GM20000 (cell line): ENCODE measurements at places on chromosomes 16 and 17.
A peak's percentile ranks its signal among the peaks of the same experiment; 100 is the strongest.

DNA sequence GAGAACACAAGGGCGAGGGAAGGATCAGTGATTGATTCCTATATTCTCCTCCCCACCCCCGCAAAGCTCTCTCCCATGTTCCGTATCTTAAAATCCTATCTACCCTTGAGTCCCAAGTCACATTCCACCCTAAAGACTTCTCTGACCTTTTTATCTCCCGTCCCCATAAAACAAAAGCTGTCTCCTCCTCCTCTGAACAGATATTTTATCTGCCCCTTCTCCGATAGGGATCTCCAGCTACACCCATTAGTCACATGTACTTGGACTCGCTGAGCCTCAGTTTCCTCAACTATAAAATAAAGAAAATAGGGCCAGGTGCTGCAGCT, 12.8 kb downstream of the GGA2 start:
- no peak for DNase-seq

GRCh38 chr17:40022497-40022896, 7.3 kb downstream of the CSF3 start:
- no peak for DNase-seq

DNA sequence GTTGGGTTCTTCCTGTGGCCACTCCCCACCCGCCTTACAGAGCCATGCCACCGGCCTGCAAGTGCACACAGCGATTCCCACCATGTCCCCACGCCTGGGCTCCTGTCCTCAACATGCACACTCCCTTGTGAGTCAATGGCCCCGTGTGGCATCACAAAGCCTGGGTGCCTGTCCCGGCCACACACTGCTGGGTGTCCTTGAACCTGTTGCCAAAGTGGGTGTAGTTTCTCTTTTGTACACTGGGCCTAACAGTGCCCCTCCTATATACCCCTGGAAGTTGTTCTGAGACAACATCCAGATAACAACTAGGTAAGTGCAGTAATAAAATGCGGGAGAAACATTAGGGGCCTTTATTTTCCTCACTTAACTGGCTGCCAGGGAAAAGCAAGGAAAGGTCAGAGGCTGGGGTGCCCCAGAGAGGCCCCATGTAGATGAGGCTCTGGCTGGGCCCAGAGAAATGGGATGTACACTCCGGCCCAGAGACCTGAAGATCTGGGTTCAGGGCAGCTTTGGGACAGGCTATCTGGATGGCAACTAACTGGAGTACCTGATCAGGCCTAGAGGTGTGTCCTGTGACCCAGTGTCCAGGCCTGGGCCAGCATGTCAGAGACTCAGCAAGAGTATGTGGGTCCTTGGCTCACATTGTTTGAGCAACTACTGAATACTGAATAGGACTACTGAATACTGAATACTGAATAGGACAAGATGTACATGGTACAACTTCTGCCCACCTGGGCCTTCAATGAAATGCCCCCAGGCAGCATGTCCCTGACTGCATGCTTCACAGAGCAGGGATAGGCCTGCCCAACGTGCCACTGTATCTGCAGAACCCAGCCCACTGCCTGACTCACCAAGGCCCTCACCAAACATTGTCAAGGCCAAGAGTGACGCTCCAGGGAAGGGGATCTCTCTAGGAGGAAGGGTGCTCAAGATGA, 8.3 kb downstream of the ABCC3 start:
- no peak for DNase-seq

- no peak for DNase-seq
These were observed 18.3 kb upstream of the TNFRSF13B start for GRCh38 chr17:16989953-16990860.

- no peak for DNase-seq
These were observed 245 bp upstream of the RNF227 start for GRCh38 chr17:7916385-7916682.

- no peak for DNase-seq
These were observed 120.2 kb downstream of the METRNL start for GRCh38 chr17:83199500-83200201.

- no peak for DNase-seq
These were observed 19.5 kb downstream of the SOCS3 start for GRCh38 chr17:78340183-78340955.

- no peak for DNase-seq
These were observed 1.9 kb downstream of the SEC14L1 start for GRCh38 chr17:77142689-77143088.

DNA sequence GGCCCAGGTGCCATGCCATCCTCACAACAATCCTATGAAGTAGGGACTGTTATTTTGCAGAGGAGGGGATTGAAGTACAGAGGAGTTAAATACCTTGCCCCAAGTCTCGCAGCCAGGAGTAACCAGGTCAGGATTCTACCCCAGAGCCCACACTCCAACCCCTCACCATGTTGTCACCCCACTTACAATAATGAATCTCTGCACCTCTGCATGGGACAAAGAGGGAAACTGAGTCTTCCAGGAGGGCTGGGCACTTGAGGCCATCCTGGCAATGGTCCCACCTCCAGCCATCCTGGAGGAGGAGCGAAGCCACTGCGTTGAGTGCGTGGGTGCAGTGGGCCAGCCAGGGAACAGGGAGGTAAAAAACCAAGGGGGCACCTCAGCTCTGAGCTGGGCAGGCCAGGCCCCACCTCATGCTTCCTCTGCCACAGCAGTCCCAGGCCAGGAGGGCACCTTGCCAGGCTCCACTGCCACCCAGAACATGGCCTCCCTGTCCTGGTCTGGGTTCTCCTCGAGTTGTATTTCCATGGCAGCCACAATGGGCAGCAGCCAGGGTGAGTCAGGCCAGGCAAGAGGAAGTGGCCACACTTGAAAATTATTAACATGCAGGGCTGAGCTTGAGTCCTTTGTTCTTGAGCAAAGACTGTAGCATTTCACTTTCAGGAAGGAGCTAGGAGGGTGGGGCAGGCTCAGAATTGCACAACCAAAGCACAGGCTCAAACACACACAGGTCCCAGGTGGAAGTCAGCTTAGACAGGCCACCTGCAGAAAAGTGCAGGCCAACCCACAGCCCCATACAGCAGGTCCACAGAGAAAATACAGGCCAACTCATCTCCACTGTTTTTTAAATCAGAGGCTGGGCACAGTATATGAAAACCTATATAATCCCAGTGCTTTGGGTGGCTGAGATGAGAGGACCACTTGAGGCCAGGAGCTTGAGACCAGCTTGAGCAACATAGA, 52.1 kb downstream of the CUEDC1 start:
- DNase-seq = peak; percentile 82

GRCh38 chr16:56370875-56371659, 54.3 kb downstream of the AMFR start:
- no peak for DNase-seq

DNA sequence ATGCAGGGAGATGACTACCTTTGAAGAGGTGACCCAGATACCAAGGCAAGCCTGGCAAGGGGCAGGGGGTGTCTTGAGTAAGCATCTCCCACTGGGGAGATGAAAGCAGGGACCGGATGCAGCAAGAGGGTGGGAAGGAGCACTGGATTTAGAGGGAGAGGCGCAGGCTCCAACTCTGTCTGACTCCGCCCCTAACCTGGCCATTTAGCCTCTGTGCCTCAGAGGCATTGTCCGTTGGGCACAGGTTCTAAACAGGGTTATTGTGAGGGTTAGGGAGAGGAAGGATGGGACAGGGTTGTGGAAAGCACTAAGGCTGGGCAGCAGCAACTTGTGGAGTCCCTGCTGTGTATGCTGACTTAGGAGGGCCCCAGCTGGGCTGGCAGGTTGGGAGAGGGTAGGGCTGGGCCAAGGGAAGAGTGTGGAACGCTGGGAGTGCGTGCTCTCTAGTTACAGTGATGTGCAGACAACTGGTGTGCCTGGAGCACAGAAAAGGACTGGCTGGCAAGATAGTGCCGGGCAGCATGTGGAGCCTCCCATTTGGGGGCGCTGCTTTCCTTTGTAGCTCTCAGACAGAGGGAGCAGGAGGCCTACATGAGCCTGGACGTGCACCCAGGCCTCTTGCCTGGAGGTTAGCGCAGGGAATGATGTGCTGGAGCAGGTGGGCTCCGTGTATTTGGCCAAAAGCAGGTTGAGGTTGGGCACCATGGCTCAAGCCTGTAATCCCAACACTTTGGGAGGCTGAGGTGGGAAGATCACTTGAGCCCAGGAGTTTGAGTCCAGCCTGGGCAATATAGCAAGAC, 26.2 kb downstream of the TBX2 start:
- DNase-seq = peak; percentile 10

DNA sequence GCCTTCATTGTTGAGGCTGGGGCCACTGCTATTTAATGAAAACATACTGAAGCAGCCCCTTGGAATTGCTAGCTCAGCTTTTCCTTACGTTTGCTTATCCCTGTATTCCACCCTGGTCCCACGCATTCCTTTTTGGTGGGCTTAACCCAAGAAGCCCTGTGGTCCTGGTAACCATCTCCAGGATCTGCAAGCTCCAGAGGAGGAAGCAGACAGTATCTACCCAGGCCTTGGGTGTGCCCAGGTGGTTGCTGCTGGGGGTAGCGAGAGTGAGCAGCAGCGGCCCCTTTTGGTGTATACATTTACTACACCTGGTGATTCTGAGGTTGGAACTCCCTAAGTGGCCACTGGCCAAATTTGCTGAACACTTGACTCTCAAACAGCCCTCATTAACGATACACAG, 97.7 kb downstream of the CBLN1 start:
- DNase-seq = no peak

DNA sequence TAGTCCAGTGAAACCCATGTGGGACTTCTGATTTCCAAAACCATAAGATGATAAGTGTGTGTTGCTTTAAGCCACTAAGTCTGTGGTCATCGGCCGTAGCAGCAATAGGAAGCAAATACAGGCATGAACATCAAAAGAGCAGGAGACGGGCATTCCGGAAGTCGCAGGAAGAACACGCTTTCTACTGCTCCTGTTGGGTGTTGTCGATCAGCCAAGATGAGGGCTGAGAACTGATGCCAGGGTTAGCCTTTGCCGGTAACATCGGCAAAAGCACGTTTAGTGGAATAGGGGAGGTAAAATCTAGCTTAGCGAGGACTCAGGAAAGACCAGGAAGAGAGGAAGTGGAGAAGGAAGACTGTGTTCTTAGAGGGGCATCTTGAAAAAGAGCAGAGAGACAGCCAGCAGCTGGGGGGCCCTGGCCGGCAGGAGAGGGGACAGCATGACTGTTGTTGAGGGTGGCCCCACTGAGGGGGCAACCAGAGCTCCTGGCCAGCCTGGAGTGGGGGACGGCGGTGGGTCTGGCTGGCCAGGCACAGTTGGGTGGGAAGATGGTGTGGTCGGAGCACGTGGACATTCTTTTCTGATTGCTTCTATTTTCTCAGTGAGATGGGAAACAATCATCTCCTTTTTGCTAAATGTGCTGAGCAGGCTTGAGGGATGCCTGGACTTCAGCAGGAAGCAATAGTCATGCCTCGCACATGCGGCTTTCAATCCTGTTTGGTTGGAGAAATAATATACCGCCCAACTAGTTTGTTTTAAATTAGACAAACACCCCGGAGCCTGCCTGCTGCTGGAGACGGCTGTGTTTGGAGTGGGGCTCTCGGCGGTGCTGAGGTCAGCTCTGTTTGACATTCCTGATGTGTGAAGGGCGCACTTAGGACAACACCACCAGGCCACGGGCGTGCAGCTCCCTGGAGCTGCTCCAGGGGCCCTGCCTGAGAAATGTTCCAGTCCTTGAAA, 109.9 kb downstream of the METRNL start:
- DNase-seq = no peak

GRCh38 chr17:73991260-73991659, 212.2 kb upstream of the RPL38 start:
- DNase-seq = no peak

DNA sequence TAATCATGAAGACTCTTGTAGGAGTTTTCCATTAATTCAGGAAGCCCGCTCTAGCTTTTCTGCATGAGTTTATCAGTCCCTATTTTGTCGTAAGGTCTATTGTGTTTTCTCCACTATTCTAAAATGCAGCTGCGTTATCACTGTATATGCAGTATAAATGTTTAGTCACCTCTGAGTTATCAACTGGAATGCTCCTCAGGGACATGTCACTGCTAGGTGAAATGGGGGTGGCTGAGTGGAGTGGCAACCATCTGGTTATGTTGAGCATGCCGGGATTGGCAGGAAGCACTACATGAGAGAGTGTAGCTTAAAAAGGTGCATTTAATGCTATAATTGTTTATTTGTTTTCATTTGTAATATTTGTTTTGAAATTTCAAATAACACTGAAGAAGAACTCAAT, 285.2 kb upstream of the ELAC2 start:
- no peak for DNase-seq

DNA sequence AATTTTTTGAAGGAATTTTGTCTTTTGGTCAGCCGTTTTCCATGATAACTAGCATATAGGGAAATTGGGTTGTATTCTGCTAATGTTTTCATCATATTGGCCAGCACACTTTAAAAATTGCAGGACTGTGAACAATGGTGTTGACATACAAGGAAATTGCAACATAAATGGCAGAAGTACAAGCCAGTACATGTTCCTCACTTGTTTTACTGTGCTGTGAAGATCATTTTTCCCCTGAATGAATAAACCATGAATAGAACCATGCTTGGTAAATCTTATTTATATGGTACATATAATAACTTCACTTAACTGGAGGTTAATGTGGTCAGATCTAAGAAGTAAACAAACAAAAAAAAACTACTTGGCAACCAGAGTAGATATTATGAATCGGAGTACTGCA, 22.8 kb downstream of the OMG start:
- DNase-seq = no peak

- no peak for DNase-seq
These were observed 366 bp downstream of the ANKS3 start for GRCh38 chr16:4733747-4734062.

DNA sequence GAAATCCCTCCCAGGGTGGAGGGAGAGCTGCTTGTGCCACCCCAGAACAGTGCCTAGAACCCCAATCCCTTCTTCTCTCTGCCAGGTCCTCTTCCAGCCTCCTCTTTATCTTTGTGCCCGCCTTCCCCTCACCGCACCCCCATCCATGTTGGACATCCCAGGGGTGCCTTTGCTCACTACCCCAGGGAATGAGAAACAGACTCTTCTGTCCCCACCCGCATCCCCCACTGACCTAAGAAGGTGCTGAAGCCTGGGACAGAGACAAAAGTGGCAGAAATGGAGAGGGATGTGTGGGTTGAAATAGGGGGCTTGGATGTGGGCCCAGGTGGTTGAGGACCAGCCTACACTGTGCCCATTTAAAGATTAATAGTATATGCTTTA, 17.0 kb downstream of the ALOX15B start:
- no peak for DNase-seq

DNA sequence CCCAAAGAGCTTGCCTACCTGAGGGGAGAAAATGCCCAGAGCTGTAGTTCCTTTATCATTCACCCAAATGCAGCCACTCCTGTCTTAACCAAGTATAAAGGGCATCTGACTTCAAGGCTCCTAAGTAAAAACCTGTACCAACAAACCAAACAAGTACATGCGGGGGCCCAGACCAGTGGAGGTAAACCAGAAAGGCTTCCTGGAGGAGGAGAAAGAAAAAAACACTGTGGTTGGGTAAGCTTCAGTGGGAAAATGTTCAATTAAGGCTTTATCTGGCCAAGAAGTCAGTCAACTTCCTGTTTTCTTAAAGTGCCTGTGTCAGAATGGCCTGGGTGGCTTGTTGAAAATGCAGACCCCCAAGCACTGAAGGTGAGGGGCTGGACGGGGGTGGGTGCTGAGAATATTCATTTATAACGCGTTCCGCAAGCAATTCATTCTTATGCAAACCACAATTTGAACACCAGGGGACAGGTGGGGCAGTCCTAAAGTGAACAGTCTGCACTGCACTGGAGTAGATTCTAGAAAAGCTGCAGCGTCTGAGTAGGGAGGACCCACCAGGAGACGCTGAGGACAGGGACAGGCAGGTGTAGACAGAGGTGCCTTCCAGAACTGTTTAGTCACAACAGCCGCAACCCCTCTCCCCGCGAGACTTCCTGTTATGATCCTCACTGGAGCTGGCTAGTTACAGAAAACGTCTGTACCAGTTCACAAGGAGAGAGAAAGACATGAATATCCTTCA, 467.1 kb downstream of the SOX9 start:
- DNase-seq = peak; percentile 31

GRCh38 chr16:79805621-79806020, 205.1 kb upstream of the MAF start:
- no peak for DNase-seq
